ENCODE measurements at places on chromosomes 3 and 15. TPM values are rescaled to one million over a fixed set of nuclear protein-coding genes. Genes with fewer than 3 reads are reported as not detected.

The FBXO40 gene
- not detected for total RNA-seq

The NOX5 gene
- not detected for total RNA-seq

- H3K4me3 ChIP-seq, result no peak overlapping the region
- H3K36me3 ChIP-seq, result no peaks in the 10 kb centered on the region
- no peak overlapping the region for H3K27ac ChIP-seq
- H3K4me1 ChIP-seq, result no peaks in the 10 kb centered on the region
Observed at GRCh38 chr15:87939848-87940457, 316.6 kb downstream of the NTRK3 start.

GRCh38 chr3:157353652-157354051 lies 83.0 kb upstream of the PTX3 start:
- no peaks in the 10 kb centered on the region for H3K4me1 ChIP-seq
- no peak for DNase-seq
- H3K27me3 ChIP-seq, result no peaks in the 10 kb centered on the region
- no peak overlapping the region for H3K4me3 ChIP-seq
- H3K27ac ChIP-seq, result no peak overlapping the region

GRCh38 chr3:127459891-127460290 lies 130.6 kb downstream of the TPRA1 start:
- no peaks in the 10 kb centered on the region for H3K27me3 ChIP-seq
- H3K4me1 ChIP-seq, result peaks cover 4% of the 10 kb centered on the region
- DNase-seq, result no peak
- H3K4me3 ChIP-seq, result no peak overlapping the region
- H3K27ac ChIP-seq, result no peak overlapping the region

- H3K4me1 ChIP-seq, result peaks cover 14% of the 10 kb centered on the region
- H3K36me3 ChIP-seq, result no peaks in the 10 kb centered on the region
- no peaks in the 10 kb centered on the region for H3K27me3 ChIP-seq
- no peak for DNase-seq
- H3K27ac ChIP-seq, result no peak overlapping the region
Observed at GRCh38 chr15:75927601-75928000, 23.9 kb downstream of the FBXO22 start.

DNA sequence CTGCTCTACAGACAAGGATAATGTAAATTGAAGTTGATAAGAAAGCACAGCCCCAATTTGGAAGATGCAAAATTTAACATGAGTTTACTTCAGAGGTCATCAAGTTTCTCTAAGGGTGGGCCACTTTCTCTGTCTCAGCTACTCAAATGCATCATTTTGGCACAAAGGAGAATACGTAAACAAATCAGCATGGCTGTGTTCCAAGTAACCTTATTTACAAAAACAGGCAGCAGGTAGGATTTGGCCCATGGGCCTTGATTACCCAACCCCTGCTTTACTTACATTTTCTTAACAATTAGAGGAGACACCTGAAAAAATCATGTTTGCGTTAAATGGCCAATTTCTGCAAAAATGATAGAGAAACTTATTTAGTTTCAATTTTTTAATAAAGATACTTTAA lies 181.7 kb downstream of the GBE1 start:
- H3K27ac ChIP-seq, result no peak overlapping the region
- no peaks in the 10 kb centered on the region for H3K36me3 ChIP-seq
- H3K4me1 ChIP-seq, result no peaks in the 10 kb centered on the region

GRCh38 chr3:38605981-38606380 lies 43.5 kb downstream of the SCN5A start:
- no peak overlapping the region for H3K4me3 ChIP-seq
- no peak overlapping the region for H3K27ac ChIP-seq
- no peaks in the 10 kb centered on the region for H3K27me3 ChIP-seq
- H3K4me1 ChIP-seq, result no peaks in the 10 kb centered on the region
- no peak for DNase-seq
- H3K36me3 ChIP-seq, result no peaks in the 10 kb centered on the region

- no peaks in the 10 kb centered on the region for H3K27me3 ChIP-seq
- H3K27ac ChIP-seq, result no peak overlapping the region
- H3K36me3 ChIP-seq, result no peaks in the 10 kb centered on the region
- no peak for DNase-seq
- H3K4me3 ChIP-seq, result no peak overlapping the region
- no peaks in the 10 kb centered on the region for H3K4me1 ChIP-seq
Observed at GRCh38 chr3:170056710-170057454, 19.1 kb downstream of the GPR160 start.

DNA sequence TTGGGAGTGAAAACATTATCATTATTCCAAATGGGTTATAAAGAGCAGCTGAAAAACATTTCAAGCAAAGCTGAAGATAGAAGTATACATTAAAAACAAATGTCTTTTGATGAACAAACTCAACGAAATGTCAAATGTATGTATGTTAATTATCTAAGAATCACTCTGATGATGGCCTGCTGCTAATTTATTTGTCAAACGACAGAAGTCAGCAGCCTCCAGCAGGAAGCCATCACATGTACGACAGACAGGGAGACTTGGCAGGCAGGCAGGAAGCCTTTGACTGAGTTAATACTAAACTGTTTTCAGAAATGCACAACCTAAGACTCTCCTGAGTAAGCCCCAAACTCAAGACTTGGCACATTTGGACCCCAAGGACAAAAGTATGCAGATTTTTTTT lies 491.1 kb downstream of the ZNF385D start:
- no peaks in the 10 kb centered on the region for H3K27me3 ChIP-seq
- DNase-seq, result no peak
- no peak overlapping the region for H3K4me3 ChIP-seq
- H3K36me3 ChIP-seq, result no peaks in the 10 kb centered on the region

GRCh38 chr3:116877968-116878367 lies 168.4 kb downstream of the TUSC7 start:
- no peak for DNase-seq
- H3K4me1 ChIP-seq, result no peaks in the 10 kb centered on the region
- H3K36me3 ChIP-seq, result no peaks in the 10 kb centered on the region
- no peak overlapping the region for H3K4me3 ChIP-seq
- no peaks in the 10 kb centered on the region for H3K27me3 ChIP-seq

DNA sequence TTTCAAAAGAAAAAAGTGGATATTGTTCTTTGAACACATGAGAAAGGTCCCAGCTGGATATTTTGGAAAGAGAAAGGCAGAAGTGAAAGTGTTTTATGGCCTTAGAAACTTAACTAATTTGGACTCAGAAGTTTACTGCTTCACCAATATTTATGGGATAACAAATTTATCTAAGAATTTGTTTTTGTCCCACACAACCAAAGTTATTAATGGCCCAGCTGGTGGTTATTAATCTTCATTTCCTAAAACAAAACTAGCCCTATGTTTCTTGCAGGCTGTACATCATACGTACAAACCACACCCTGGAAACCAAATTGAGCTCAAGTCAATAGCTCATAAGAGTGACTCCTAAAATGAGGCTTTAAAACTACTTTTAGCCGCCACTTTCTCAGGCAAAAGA lies 372.9 kb upstream of the LMCD1 start:
- H3K4me1 ChIP-seq, result no peaks in the 10 kb centered on the region
- H3K27ac ChIP-seq, result no peak overlapping the region
- no peak overlapping the region for H3K4me3 ChIP-seq

- H3K4me3 ChIP-seq, result no peak overlapping the region
- no peak for DNase-seq
- H3K36me3 ChIP-seq, result no peaks in the 10 kb centered on the region
- H3K27me3 ChIP-seq, result no peaks in the 10 kb centered on the region
- no peak overlapping the region for H3K27ac ChIP-seq
Observed at GRCh38 chr3:10400749-10401495, 80.0 kb upstream of the SEC13 start.

- H3K27ac ChIP-seq, result no peak overlapping the region
- H3K4me1 ChIP-seq, result peaks cover 17% of the 10 kb centered on the region
- H3K27me3 ChIP-seq, result no peaks in the 10 kb centered on the region
- no peaks in the 10 kb centered on the region for H3K36me3 ChIP-seq
Observed at GRCh38 chr3:186472456-186473008, 71.6 kb downstream of the CRYGS start.

GRCh38 chr3:46423588-46423987 lies 16.5 kb downstream of the CCRL2 start:
- H3K36me3 ChIP-seq, result no peaks in the 10 kb centered on the region
- no peak overlapping the region for H3K4me3 ChIP-seq
- H3K27ac ChIP-seq, result no peak overlapping the region
- H3K4me1 ChIP-seq, result peaks cover 15% of the 10 kb centered on the region
- no peaks in the 10 kb centered on the region for H3K27me3 ChIP-seq

DNA sequence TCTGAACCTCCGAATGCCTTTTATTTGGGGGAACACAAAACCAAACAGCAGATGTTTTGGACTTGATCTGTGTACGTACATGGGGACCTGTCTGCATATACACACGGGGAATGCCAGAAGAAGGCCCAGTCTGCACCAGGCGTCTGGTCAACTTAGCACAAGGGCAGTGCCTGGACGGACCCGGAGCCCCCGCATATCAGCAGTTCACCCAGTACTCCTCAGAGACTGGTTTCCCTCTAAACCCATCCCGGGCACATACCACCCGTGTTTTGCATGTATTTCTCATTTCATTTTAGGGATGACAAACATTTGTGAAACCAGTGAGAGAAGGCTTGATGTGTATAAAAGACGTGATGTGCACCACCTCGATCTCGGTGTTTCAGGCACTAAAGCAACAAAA lies 49.7 kb downstream of the KLHL25 start:
- H3K36me3 ChIP-seq, result peaks cover 4% of the 10 kb centered on the region
- no peaks in the 10 kb centered on the region for H3K27me3 ChIP-seq
- H3K27ac ChIP-seq, result no peak overlapping the region
- no peak for DNase-seq
- H3K4me1 ChIP-seq, result no peaks in the 10 kb centered on the region

- H3K27ac ChIP-seq, result no peak overlapping the region
- no peaks in the 10 kb centered on the region for H3K27me3 ChIP-seq
- no peaks in the 10 kb centered on the region for H3K4me1 ChIP-seq
- no peak overlapping the region for H3K4me3 ChIP-seq
- H3K36me3 ChIP-seq, result no peaks in the 10 kb centered on the region
Observed at GRCh38 chr3:33883538-33883950, 85.1 kb downstream of the PDCD6IP start.

- no peaks in the 10 kb centered on the region for H3K36me3 ChIP-seq
- DNase-seq, result no peak
- no peak overlapping the region for H3K27ac ChIP-seq
- H3K4me3 ChIP-seq, result no peak overlapping the region
Observed at GRCh38 chr3:54968546-54969172, 40.8 kb upstream of the LRTM1 start.

- H3K27ac ChIP-seq, result no peak overlapping the region
- H3K27me3 ChIP-seq, result no peaks in the 10 kb centered on the region
- no peaks in the 10 kb centered on the region for H3K36me3 ChIP-seq
- no peak for DNase-seq
Observed at GRCh38 chr3:156260331-156260730, 140.0 kb downstream of the KCNAB1 start.

DNA sequence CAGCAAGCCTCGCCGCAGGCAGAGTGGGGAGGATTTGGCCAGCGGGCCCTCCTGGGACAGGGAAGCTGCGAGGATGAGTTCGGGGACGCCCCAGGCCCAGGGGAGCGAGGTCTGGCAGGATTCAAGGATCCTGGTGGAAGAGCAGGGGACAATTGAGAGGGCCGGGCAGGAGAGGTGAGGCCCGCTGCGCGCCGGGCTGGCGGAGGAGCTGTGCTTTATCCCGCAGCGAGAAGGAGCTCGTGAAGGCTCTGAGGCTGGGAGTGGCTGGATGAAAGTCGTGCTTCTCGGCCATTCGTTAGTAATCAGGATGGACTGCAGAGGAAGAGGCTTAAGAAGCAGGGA lies 3.6 kb downstream of the SLC51A start:
- H3K36me3 ChIP-seq, result no peaks in the 10 kb centered on the region
- no peaks in the 10 kb centered on the region for H3K27me3 ChIP-seq
- no peak overlapping the region for H3K4me3 ChIP-seq
- H3K4me1 ChIP-seq, result peaks cover 3% of the 10 kb centered on the region
- DNase-seq, result no peak

DNA sequence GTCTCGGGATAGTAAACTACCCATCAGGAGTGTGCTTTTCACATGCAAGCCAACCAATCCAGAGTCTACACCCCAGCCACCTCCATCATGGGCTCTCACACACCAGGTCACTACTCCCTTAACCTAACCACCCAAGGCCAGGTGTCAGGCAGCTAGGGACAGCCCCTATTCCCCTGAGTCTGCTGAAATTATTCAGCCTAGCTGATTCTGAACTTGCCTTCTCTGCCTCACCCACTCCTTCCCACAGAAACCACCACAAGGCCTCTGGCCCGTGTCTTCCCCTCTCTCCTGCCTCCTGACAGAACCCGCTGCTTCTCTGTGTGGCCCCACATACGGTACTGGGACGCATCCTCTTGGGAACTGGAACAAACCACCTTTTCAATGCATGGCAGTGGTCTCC lies 82.1 kb downstream of the PCSK6 start:
- no peak for DNase-seq
- H3K4me3 ChIP-seq, result no peak overlapping the region
- no peaks in the 10 kb centered on the region for H3K4me1 ChIP-seq
- H3K36me3 ChIP-seq, result no peaks in the 10 kb centered on the region
- H3K27ac ChIP-seq, result no peak overlapping the region
- no peaks in the 10 kb centered on the region for H3K27me3 ChIP-seq

DNA sequence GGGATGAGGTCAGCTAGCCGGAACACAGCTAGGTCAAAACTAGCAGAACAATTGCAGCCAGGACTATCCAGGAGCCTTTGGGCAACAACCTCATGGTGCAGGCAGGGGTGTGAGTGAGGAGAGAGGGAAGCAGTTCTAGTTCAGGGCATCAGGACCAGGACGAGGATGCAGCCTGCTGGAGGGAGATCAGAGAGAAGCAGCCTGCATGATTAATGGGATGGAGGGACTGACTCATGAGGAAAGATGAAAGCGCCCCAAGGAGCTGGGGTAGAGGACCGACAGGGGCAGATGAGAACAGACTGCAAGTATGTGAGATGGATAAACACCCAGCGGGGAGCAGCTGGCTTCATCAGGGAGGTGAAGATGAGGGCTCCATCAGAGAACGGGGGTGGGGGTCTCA lies 37.9 kb upstream of the LRTM1 start:
- H3K36me3 ChIP-seq, result no peaks in the 10 kb centered on the region
- H3K4me1 ChIP-seq, result peaks cover 2% of the 10 kb centered on the region
- no peaks in the 10 kb centered on the region for H3K27me3 ChIP-seq
- no peak overlapping the region for H3K27ac ChIP-seq
- DNase-seq, result no peak
- H3K4me3 ChIP-seq, result no peak overlapping the region

DNA sequence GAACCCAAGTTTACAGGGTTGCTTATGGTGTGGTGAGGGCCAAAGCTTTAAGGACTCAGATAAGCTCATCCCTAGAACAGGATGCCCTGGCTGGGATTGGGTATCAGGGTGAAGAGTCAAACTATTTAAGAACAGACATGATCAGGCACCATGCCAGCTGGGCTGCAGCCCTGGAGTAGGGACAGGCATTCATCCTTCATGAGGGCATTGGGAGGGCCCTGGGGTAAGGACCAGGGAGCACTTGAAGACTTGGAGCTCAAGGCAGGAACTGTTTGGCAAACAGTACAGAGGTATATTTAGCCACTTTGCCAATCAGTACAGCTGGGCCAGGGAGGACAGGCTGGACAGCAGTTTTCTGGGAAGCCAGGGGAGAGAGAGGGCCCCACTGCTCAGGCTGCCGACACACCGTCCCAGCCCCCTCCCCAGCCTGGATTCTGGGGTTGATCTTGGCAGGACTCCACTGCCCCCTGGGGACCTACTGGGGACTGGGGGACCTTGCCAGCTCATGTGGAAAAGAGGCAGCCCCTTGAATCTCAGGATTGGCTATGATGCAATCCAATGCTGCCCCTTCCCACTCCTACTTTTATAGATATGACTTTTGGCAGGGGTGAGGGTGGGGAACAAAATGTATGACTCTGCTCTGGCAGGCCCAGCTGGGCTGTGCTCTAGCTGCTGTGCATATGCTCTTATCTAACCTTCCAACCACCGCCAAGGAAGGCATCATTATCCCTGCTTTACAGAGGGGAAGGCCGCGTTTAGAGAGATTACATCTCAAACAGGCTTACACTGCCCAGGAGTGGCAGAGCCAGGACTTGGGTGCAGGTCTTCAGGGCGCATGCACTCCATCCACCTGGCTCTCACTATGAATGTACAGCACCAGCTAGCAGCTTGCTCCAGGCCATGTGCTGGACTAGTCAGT lies 2.3 kb downstream of the PLA2G4E start:
- peaks cover 5% of the 10 kb centered on the region for H3K4me1 ChIP-seq
- H3K27ac ChIP-seq, result no peak overlapping the region
- DNase-seq, result no peak
- no peaks in the 10 kb centered on the region for H3K27me3 ChIP-seq

All from Caco-2 (cell line).